Glutamatergic neuron (in vitro differentiated cells): ENCODE measurements at places on chromosomes 6 and 20.

GRCh38 chr6:124131259-124131658, 327.6 kb downstream of the NKAIN2 start:
- DNase-seq, result no peak

- DNase-seq, result no peak
Observed at GRCh38 chr20:55515832-55516231, 489.5 kb downstream of the CBLN4 start.

DNA sequence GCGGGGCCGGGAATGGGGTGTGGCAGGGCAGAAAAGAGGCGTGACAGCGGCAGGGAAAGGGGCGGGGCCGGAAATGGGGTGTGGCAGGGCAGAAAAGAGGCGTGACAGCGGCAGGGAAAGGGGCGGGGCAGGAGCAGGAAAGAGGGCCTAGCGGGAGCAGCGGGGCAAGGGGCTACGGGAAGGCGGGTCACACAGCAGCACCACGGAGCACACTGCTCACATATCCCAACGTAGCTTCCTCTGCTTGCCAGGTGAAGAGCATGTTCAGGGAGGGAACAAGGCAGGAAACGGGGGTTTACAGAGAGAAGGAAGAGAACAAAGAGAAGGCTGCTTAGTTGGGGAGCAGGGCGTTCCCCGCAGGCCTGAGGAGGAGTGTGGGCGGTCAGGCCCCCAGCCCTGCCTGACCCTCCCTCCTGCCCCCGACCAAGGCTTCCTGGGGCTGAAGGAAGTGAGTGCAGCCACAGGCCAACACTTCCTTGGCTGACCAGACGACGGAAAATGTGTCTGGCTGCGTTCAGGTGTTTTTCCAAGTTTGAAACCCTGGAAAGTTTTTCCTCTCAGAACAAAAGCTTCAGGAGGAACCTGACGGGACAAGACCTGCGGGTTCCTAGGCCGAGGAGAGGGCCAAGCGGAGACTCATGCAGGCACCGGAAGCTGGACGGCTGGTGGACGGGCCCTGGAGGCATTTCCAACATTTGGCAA, 13.8 kb downstream of the UCKL1 start:
- DNase-seq, result peak; percentile 82

DNA sequence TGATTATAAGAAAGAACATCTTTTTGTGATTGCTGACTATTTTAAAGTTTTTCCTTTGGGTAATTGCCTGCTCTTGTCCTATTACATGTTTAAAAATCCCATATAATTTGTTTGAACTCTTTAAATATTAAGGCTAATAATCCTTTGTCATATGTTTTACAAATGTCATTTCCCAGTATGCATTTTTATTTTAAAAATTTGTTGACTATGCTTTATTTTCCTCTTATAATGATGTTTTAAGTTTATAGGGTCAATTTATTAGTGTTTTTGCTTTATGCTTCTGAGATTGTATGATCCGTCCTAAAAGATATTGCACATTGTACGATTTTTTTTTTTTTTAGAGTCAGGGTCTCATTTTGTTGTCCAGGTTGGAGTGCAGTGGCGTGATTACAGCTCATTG, 297.2 kb downstream of the RNF144B start:
- DNase-seq, result no peak

DNA sequence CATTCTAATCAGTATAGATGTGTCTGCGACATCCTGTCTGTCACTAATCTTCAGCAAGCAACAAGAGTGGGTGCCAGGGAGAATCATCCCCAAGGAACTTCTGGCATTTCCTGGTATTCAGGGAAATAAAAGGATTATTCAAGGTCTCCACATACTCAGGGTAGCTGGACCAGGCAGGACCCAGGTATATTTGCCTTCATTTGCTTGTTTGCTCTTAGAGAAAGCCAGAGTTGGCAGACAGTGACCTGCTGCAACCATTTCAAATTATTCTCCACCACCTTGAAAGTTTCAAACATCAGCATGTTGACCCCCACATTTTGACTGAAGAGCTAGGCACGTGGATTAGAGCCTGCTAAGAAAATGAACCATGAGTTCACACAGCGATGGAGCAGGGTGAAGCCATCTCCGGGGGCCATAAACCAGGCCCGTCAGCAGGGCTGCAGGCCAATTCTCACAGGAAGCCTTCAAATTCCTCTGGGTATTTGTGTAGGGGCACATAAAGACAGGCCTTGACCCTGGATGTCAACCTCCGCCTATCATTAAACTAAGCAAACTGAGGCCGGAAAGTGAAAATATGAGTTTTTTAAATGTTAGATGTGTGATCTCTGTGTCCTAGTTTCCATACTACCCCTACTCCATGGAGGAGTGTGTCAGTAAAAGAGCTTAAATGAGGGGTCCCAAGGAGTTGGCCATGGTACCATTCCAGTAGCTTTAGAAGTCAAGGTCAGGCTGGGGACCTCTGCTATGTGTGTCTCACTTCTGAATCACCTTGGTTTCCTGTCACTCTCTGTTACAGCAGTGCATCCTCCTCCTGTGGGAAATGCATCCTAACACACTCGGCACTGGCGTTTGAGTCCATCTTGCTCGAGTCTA, 32.9 kb downstream of the TRAM2 start:
- DNase-seq, result no peak

DNA sequence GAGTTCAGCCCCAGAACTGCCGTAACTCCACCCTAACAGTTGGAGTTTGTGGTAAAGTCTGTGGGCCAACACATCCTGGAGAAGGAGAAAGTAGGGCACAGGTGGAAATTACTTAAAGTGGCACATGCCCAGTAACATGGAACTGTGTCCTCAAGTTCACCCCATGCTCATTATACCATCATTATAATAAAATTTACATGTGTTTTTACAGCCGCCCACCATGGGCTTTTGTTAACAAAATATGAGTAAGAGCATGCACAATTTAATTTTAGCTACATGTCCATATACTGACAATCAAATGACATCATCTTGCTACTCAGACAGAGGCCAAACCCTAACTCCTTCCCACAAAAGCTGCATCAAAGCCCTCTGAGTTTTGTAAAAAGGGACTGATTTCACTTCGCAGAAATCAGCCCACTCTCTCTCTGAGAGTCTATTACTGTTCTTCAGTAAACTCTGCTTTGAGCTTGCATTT, 17.3 kb upstream of the ELOVL4 start:
- DNase-seq, result no peak

DNA sequence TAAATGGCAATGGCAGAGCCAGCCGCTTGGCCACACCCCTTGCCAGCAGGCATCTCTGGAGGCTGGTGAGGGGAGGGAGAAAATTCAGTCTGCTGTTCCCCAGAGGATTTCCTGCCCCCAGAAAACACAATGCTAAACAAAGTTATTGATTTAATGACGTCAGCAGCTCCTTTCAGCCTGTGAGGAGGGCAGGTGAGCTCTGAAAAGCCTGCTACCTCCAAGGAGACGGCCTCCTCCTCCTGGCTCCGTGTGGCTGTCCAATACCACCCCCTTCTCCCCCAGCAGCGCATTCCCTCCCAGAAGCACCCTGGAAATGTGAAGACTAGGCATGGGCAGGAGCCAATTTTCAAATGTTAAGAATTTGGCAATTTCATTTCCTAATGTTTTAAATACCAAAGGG, 393.1 kb downstream of the ZFAND3 start:
- peak; percentile 47 for DNase-seq

DNA sequence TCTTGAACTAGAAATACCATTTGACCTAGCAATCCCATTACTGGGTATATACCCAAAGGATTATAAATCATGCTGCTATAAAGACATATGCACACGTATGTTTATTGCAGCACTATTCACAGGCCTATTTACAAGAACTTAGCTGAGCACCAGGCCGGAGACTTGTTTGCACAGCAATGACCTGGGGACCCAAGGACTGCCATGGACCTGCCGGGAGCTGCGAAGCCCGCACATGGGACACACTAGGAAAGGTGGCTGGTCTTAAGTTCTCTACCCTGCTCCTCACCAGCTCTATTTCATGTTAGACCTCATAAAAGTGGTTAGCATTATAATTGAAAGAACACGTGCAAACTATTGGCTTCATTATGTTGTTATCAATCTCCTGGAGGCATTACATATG, 70.4 kb upstream of the CST7 start:
- no peak for DNase-seq

DNA sequence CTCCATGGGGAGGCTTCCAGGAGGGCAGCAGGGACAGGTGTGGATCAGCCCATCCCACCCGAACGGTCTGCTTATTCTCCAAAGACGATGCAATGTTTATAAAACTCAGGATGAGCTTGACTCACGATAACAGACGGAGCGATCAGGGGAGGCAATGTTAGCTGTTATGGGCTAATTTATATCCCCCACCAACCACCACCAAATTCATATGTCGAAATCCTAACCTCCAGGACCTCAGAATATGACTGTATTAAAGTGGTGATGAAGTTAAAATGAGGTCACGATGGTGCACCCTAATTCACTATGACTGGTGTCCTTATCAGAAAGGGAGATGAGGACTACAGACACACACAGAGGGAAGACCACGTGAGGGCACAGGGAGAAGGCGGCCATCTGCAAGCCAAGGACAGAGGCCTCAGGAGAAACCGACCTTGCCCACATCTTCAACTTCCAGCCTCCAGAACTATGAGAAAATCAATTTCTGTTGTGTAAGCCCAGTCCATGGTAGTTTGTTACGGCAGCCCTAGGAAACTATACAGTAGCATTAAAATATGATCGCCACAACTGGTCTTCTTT, 7.0 kb downstream of the ADTRP start:
- DNase-seq, result no peak

- DNase-seq, result no peak
Observed at GRCh38 chr6:127247114-127248096, 19.3 kb upstream of the RNF146 start.

GRCh38 chr20:31494131-31494530, 19.0 kb downstream of the REM1 start:
- peak; percentile 69 for DNase-seq

DNA sequence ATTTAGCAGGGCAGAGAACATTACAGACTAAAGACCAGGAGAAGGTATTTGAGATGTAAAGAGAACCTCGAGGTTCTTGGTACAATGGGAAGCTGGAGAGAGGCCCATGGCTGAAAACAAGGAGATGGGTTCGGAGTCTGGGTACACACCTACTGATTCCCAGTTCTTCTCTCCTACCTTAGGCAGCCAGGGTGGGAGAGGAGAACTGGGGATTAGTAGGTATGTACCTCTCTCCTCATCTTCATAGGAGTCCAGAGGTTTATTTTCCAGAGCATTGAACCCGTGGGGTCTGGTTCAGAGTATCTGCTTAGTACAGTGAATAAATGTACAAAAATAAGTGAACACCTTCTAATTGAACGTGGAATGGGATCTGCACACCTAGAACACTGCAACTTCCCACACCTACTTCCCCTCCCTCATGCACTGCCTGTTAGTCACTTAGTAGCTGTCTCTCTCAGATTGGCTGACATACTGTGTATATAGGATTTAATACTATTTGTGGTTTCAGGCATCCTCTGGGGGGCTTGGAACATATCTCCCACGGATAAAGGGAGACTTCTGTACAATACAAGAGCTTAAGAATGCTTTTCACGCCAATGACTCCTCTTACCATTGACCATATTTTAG, 23.5 kb upstream of the NUP153 start:
- no peak for DNase-seq

DNA sequence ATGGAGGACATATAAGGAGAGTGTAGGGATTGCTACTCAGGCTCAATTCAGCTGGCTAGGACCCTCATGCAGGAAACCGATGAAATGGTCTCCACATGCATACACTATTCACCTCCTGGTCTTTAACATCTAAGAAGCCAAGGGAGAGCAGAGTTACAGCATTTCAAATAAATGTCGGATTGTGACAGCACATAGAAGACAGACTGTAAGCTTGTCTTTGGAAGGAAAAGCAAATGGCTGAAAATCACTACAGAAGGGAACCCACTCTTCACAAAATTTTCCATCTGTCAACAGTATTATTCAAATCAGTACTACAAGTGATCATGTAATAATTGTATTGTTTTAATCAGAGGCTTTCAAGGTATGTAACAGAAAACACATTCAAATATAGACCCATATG, 72.9 kb downstream of the ATG5 start:
- DNase-seq, result no peak

DNA sequence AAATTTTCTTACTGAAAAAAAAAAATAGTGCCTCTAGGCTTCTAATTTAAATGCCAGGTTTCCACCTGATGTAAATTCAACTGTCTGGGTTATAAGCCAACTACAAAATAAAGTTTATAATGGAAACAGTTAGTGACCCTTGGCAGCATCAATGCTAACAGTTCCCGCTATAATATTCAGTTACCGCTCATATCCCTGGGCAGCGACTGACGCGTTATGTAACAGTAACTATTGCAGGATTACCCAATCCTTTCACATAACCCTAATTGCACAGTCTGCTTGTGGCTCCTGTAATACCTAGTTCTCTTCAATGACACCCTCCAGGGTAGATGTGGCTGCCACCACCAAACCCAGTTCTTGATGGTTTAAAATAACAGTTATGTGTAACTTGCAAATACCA, 208.6 kb downstream of the MOXD1 start:
- no peak for DNase-seq

DNA sequence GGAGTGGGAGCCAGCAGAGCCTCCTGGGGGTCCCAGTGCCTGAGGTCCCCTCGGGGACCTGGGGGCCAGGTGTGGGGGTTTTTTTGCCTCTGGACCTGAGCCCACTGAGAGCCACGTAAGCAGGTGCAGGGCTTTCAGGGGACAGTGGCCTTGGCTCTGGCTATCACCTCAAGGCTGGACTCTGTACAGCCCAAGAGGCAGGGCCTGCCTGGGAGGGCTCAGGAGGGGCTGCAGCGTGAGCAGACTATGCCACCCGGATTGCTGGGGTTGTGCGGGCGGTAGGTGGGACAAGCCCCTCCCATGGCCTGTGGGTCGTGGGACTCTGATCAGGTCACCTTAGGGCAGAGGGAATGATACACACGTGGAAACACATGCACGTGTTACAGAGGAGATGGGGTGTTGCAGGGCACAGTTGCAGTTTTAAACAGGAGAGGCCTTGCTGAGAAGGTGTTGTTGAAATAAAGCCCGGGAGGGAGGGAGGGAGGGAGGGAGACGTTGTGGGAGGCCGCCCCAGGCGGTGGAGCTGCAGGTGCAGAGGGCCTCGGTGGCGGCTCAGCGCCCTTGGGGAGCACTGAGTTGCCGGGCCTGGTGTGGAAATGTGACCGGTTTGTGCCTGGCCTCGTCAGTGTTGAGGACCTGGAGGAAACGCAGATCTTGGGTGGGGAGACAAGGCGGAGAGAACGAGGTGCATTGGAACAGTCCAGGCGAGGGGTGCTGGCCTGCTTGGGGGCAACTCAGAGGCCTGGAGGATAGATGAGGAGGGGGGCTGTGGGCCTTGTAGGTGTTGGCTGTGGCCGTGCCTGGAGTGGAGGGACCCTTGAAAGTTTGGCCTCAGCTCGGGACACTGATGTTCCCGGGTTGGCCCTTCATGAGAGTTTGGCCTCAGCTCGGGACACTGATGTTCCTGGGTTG, 2.3 kb downstream of the TCEA2 start:
- DNase-seq, result no peak

DNA sequence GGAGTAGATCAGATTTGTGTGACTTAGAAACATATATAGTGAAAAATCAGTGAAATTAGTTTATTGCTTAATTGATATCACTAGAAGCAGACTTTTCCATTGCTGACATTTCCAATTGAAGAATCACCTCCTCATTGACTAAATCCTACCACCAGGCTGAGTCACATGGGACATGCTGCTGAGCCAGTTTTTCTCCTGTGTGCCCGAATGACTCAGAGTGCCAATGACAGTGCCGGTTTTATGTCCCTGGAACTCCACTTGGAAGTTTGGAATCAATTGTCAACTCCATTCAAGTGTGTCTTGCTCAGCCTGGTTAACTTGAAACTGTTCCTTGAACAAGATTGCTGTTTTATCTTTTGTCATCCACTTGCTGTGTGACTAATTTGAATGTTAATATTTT, 316.1 kb upstream of the PRDM1 start:
- no peak for DNase-seq

- DNase-seq, result no peak
Observed at GRCh38 chr20:2691127-2691526, 1.5 kb upstream of the EBF4 start.

GRCh38 chr6:125798734-125799508, 8.2 kb downstream of the NCOA7 start:
- DNase-seq, result no peak
